Upper lobe of right lung (tissue), 1 donor: ENCODE measurements at places on chromosomes 16 and 17. TPM values are rescaled to one million over a fixed set of nuclear protein-coding genes. Genes with fewer than 3 reads are reported as not detected.

GRCh38 chr16:191831-192230, 11.6 kb downstream of the HBQ1 start:
- H3K27ac ChIP-seq = no peak overlapping the region
- H3K36me3 ChIP-seq = peaks cover 94% of the 10 kb centered on the region
- H3K4me1 ChIP-seq = no peaks in the 10 kb centered on the region
- DNase-seq = no peak

DNA sequence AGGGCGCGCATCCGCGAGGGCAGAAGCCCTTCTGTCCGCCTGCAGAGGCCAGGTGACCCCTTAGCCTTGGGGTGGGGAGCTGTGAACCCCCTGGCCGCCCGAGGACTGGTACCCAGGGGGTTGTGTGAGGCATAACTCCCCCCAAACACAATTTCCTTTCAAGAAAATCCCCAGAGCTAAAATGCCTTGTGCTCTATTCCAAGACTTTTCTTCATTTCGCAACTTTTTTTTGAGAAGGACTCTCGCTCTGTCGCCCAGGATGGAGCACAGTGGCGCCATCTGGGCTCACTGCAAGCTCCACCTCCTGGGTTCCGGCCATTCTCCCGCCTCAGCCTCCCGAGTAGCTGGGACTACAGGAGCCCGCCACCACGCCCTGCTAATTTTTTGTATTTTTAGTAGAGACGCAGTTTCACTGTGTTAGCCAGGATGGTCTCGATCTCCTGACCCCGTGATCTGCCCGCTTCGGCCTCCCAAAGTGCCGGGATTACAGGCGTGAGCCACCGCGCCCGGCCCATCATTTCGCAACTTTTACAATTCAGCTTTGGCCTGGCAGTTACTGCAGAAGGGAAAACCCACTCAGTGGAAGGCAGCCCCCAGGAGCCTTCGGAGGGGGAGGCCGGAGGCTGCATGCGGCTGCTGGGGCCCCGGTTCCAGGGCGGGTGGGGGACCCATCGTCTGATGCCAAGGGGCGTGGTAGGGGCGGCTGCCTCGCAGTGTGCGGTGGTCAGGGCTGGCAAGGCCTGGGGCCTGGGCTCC, 963 bp upstream of the APRT start:
- peak overlapping the region; percentile 97 for H3K4me3 ChIP-seq
- H3K27me3 ChIP-seq = no peaks in the 10 kb centered on the region
- H3K36me3 ChIP-seq = peaks cover 14% of the 10 kb centered on the region
- peak; percentile 82 for DNase-seq
- H3K4me1 ChIP-seq = peaks cover 23% of the 10 kb centered on the region

DNA sequence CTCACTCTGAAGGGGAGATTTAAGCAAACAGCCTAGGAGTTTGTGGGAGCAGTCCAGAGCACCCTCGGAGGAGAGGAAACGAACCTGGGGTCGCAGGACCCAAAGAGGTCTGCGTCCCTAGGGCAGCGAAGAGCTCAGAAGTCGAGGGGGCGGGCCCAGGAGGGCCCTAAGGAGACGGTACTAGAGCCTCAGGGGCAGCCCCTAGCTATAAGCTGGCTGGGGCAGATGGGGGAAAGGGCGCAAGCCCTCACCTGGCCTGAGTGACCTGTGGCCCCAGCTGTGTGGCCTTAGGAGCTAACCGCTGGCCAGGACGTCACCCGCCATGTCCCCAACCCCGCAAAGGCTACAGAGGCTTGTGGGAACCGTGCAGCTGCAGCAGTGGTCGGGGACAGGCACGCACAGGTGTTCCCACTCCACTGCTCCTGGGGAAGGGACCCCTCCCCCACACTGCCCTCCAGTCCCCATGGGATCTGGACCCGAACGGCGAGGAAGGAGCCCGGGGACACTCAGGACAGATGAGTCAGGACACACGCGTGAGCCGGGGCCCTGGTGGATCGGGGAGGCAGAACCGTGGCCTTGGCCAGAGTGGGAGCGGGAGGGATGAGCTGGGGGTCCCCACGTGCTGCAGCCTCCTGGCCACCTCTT, 2.0 kb upstream of the CTRB2 start:
- no peaks in the 10 kb centered on the region for H3K36me3 ChIP-seq
- H3K27ac ChIP-seq = no peak overlapping the region
- H3K4me3 ChIP-seq = no peak overlapping the region
- no peak for DNase-seq
- no peaks in the 10 kb centered on the region for H3K4me1 ChIP-seq

DNA sequence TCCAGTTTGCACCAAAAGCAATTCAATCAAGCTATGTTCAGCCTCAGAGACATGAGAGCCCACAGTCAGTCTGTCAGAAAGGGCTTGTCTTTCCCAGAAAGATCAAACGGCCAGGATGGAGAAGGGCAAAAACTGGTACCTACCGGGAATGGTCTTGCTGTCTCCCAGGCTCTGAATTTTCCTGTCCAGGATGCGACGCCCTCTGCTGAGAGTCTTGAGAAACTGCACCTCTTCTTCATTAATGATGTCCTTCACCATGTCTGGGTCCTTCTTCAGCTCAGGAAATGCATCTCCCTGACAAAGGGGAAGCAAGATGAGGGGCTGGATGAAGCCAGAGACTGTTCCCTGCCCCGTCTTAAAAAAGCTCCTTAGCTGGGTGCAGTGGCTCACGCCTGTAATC, 15.8 kb upstream of the EXOSC6 start:
- no peaks in the 10 kb centered on the region for H3K27me3 ChIP-seq
- H3K36me3 ChIP-seq = peaks cover 98% of the 10 kb centered on the region
- H3K4me3 ChIP-seq = no peak overlapping the region
- no peaks in the 10 kb centered on the region for H3K4me1 ChIP-seq
- H3K27ac ChIP-seq = no peak overlapping the region

- no peaks in the 10 kb centered on the region for H3K27me3 ChIP-seq
- H3K4me1 ChIP-seq = peaks cover 25% of the 10 kb centered on the region
- peaks cover 17% of the 10 kb centered on the region for H3K36me3 ChIP-seq
- no peak overlapping the region for H3K4me3 ChIP-seq
These were observed 3.4 kb downstream of the ASPSCR1 start for GRCh38 chr17:81980707-81981343.

The PRSS33 gene
- not detected for total RNA-seq

The KRT32 gene
- total RNA-seq = not detected

DNA sequence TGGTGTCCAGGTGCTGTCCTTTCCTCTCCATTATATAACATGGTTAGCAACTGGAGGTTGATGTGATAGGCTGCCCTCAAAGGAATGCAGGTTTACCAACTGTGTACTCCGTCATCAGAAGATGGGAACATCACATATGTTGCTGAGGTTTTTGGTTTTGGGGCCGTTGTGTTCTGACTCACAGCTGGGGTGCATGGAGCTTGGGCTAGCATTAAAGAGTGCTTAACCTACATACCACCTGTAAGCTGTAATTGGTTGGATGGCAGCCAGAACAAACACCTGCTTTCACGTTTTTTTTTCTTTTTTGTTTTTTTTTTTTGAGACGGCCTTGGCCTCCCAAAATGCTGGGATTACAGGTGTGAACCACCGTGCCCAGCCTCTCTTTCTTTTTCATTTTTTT, 20.9 kb downstream of the TMEM11 start:
- peaks cover 26% of the 10 kb centered on the region for H3K36me3 ChIP-seq
- no peaks in the 10 kb centered on the region for H3K27me3 ChIP-seq
- no peak overlapping the region for H3K4me3 ChIP-seq
- peaks cover 17% of the 10 kb centered on the region for H3K4me1 ChIP-seq

- H3K4me1 ChIP-seq = no peaks in the 10 kb centered on the region
- H3K27ac ChIP-seq = no peak overlapping the region
- H3K4me3 ChIP-seq = no peak overlapping the region
These were observed 135.8 kb downstream of the STX8 start for GRCh38 chr17:9439851-9440250.

DNA sequence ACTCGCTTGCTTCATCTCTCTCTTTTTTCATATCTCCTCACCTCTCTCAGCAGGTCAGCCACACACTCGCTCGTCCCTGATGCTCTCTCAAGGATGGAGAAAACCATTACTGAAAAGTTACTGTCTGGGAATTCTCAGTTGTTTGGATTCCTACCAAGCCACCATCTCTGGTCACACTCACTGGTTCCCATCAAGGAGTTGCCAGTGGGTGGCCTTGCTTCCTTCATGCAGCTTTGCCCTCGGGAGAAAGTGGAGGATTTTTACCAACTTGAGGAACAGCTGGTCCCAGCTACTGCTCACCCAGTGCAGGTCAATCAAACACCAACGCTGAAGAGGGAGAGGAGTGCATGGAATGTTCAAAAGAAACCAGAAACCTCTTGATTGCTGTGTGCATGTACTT, 25.3 kb downstream of the MEOX1 start:
- H3K4me1 ChIP-seq = no peaks in the 10 kb centered on the region
- no peaks in the 10 kb centered on the region for H3K27me3 ChIP-seq
- no peak overlapping the region for H3K4me3 ChIP-seq
- H3K36me3 ChIP-seq = no peaks in the 10 kb centered on the region

GRCh38 chr17:56595831-56596690, 2.6 kb downstream of the NOG start:
- H3K4me1 ChIP-seq = peaks cover 28% of the 10 kb centered on the region
- H3K27ac ChIP-seq = no peak overlapping the region
- DNase-seq = no peak
- H3K27me3 ChIP-seq = peaks cover 74% of the 10 kb centered on the region
- H3K36me3 ChIP-seq = no peaks in the 10 kb centered on the region

DNA sequence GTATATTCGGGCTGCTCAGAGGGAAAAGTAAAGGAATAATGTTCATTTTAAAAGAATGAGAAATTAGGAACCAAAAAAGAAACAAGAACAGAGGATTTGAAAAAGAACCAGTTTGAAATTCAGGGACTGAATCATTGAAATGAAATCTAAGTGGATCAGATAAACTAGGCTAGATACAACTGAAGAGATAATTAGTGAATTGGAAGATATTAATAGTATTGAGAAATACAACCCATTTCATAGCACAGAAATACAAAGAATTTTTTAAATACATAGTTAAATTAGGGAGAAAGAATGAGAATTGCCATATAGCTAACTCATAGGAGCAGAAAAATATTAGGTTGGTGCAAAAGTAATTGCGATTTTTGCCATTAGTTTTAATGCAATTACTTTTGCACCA, 117.3 kb upstream of the NOL11 start:
- DNase-seq = no peak
- H3K27ac ChIP-seq = no peak overlapping the region
- H3K27me3 ChIP-seq = no peaks in the 10 kb centered on the region
- no peaks in the 10 kb centered on the region for H3K36me3 ChIP-seq

The SDR42E2 gene
- total RNA-seq = 0.14 TPM

- H3K36me3 ChIP-seq = no peaks in the 10 kb centered on the region
- H3K4me1 ChIP-seq = no peaks in the 10 kb centered on the region
- H3K27me3 ChIP-seq = peaks cover 15% of the 10 kb centered on the region
- H3K4me3 ChIP-seq = no peak overlapping the region
- no peak overlapping the region for H3K27ac ChIP-seq
These were observed 46.2 kb upstream of the RBFOX3 start for GRCh38 chr17:79657036-79657435.
